ENCODE measurements at places on chromosomes 11 and 22.

DNA sequence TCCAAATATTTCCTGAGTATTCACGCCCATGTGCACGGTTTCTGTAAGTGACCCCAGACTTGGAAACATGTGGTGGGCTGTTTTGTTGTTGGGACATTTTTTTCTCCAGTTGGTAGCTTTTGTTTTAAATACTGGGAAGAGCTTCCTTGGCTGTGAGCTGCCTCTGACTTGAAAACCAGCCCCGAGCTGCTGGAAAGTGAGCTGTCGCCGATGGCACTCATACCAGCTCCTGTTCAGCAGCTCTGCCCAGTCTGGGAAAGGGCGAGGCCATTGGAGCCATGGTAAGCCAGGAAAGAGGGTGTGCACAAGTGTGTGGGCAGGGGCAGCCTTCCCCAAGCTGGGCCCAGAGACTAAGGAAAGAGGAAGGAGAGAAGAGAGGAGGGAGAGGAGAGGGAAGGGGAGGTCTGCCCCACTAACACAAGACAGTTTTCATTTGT is 3.2 kb upstream of the FLI1 start:
- no peak for DNase-seq

DNA sequence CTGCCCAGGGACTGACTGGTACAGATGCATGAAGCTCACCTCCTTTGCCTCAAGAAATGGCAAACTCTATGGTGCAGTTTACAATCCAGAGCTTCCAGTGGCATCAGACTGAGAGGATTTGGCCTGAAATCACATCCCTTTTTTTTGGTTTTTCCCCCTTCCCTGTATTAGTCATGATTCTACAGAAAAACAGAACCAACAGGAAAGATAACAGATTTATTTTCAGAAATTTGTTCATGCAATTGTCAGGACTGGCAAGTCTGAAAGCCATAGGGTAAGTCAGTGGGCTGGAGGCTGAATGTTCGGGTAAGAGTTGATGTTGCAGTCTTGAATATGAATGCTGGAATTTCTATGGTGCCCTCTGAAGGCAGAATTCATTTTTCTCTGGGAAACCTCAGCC is 12.0 kb upstream of the ZDHHC13 start:
- no peak for DNase-seq

GRCh38 chr11:31820438-31820818 is 9.3 kb upstream of the PAX6 start:
- no peak for DNase-seq

- no peak for DNase-seq
Observed at GRCh38 chr11:92830377-92831155, 138.9 kb upstream of the MTNR1B start.

All from CD4-positive, alpha-beta T cell treated with Interleukin-4 for 4 hours (primary cell).